ENCODE measurements at places on chromosomes 5 and 9.

GRCh38 chr5:144265643-144266247 is 95.1 kb downstream of the KCTD16 start:
- no peak for DNase-seq

DNA sequence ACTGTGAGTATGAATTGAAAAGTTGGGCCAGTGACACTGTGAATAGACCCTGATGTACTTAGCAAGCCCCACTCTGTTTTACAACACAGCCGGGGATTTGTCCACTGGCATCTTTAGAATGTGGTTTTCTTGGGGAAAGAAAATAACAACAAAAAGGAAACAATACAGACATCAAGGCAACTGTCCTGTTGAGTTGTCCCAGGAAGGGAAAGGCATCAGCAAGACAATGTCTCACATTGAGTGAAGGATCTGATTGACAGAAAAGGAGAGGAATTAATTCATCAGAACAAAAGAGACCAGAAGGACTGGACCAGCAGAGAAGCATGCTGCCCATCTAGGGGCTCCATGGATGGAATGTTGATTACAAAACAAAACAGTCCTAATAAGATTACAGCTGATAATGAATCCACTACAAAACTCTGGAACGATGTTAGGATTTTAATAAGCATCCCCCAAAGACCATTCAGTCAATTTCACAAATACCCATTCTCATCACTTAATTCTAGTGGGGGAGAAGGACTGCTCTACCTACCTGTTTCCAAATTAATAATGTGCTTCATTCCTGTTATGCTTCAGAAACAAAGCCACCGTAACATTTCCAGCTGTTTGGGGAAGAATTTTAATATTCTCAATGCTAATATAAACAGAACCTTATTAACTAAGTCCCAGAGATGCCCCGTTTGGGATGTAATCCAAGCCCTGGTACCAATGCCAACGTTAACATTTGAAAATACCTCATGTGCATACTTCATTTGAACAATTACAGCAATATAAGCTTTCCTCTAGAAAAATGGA is 298.0 kb downstream of the SPOCK1 start:
- DNase-seq: no peak

GRCh38 chr9:120009856-120010255 is 570.1 kb downstream of the CDK5RAP2 start:
- DNase-seq: no peak

GRCh38 chr5:119287547-119288111 is 68.2 kb upstream of the TNFAIP8 start:
- DNase-seq: no peak

DNA sequence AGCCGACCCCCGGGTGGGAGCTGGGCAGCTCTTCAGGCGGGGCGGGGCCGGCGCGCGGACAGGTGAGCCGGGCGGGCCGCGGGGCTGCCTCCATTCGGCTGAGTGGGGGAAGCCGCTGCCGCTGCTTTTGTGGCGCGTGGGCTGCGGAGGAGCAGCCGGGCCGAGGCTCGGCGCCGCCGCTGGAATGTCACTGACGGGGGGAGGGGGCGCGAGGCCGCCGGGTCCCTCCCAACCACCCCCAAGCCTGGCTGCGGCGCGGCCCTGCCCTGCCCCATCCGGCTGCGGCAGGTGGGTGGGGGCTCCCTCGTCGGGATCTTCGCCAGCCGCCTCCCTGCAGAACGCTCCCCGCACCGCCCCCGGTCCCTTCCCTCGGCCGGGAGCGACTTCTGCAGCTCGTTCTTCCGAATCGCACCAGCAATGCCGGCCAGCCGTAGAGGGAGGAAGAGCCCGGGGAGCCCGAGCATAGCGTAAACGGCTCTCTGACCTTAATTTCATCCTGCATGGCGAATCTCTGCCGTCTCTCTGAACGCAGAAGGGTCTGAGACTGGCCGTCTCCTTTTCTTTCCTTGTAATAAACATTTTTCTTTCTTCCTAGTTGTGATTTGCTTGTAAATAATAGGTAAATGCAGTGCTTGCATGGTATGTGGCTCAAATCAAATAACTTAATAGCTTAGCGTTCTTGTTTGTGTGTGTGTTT is 505 bp downstream of the SPTAN1 start:
- DNase-seq: no peak

DNA sequence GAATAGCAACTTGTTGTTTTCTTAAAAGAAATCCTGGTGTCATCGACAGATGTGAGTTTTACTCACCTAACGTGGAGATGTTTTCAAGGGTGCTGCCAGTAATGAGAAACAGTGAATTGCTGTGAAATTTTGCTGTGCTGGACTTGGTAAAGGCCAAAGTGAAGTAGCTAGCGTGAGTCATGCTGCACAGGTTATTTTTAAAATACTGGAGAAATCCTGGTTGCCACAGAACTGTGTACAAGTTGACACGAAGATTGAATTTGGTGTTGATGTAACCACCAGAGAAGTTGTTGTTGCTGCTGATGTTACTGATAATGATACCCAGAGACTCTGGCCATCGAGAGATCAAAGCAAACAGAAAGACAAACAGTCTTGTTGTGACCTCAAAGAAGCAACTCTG is 187.9 kb upstream of the NFIL3 start:
- no peak for DNase-seq

GRCh38 chr5:142783601-142784341 is 13.6 kb downstream of the ARHGAP26 start:
- DNase-seq: no peak

GRCh38 chr9:29826421-29826820 is 2253.1 kb upstream of the C9orf72 start:
- no peak for DNase-seq

DNA sequence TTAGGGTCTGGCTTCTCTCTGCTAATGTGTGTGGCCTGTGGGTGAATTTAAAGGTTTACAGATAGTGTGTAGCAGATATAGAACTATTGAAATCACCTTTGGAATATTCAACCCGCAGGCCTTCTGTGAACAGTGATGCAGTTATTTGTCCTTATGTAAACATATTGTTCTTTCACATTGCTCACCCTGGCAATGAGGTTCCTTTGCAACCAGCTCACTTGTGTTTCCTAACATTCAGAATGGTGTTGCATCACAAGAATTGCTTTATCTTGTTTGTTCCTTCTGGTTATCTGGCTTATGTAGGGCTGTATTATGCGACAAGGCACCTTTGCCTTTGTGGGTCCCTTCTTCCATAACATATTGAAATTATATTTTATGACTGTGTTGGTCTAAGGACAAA is 370.3 kb downstream of the NNT start:
- no peak for DNase-seq

DNA sequence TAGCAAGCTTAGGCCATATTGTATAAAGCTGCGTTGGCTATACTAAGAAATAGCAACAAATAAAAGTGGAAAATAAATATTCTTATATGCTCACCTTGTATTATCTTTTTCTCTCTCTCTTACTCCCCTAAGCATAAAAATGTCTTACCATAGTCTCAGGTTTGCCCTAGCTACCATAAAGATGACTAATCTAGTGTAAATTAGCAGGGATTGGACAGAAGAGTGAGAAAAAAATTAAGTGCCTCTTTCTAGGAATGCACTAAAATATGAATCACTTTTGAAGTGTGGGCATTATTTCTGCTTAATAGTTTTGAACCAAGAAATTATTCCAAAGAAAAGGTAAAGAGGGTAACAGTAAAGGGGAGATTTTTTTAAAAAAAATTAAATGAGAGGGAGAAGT is 201.3 kb downstream of the HINT1 start:
- DNase-seq: no peak

DNA sequence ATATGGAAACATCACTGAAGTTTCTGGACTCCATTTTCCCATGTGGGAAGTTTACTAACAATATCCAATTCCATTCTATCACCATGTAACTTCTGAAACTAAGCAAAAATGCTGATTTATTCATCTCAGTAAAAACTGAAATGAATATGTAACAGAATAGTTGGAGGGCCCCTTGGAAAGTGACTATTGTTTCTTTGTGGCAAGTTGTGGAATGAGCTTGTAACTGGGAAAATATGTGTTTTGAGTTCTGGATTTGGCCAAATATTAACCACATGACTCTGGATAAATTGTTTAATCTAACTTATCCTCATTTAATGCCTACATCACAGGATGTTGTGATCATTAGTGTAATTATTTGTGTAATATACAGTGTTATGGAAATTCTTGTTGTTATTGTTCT is 619.3 kb downstream of the TLE4 start:
- DNase-seq: no peak

GRCh38 chr9:71136696-71137095 is 15.3 kb upstream of the TRPM3 start:
- DNase-seq: no peak

DNA sequence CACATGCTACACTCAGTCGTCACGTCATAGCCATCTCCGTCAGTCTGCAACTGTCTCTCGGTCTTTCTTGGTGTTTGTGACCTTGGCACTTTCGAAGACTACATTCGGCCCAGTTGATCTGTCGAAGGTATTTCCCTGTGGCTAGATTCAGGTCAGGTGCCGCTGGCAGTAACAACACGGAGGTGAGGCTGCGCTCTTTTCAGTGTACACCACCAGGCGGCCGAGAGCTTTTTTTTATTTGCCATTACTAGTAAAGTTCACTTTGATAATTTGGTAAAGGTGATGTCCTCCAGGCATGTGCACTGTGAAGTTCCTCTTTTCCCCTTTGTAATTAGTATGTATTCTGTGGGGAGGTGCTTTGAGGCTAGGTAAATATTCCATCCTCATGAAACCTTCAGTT is 49.7 kb downstream of the RNF130 start:
- no peak for DNase-seq

DNA sequence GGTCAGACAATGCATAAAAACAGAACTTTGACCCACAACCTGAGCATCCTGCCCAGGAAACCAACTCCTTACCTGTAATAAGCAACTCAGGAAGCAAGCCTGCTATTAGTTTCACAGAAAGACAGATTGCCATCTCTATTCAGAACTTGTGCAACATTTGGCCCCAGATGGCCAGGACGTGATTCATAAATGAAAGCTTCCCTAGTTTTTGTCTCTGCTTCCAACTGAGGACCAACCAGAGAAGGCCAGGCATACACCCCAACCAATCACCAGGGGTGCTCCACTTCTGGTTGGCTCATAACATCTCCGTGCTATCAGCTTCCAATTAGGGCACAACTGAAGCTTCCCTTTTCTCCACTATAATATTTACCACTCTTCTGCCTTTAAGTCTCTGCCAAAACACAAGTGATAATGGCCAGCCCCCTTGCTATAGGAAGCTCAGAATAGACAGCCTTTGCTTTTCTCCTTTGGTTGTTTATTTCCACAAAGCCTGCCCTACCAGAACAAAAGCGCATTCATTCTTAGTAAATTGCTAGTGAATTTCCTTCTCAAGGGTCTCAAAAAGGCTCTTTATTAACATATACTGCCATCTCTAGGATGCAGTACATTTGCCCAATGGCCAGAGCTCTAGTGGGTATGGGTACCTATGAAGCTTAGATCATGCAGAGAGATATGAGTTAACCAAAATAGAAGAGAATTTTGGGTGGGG is 289.7 kb upstream of the DAP start:
- no peak for DNase-seq

DNA sequence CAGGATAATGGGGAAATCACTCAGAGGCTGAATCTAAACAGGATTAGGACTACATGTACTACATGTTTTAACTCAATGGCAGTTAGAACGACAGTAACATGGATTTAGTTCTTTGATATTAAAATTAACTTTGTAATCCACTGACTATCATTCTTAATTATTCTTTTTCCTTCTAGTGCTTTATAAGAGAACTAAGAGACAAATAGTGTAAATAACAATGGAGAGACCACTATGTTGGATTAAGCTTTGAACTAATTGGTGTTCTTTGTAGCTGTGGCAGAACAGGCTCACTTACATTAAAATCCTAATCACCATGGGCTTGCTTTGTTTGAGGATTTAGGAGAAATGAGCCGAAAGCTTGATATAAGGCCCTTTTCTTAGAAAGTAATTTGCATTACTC is 18.8 kb downstream of the NMRK1 start:
- DNase-seq: no peak

GRCh38 chr5:5629607-5629978 is 207.1 kb downstream of the ICE1 start:
- DNase-seq: no peak
